CD8-positive, alpha-beta T cell (primary cell): ENCODE measurements at places on chromosomes 6 and 20.

GRCh38 chr6:157442291-157442690 is 61.3 kb downstream of the ZDHHC14 start:
- no peak for DNase-seq

- no peak for DNase-seq
Observed at GRCh38 chr6:15401769-15402250, 155.9 kb downstream of the JARID2 start.

DNA sequence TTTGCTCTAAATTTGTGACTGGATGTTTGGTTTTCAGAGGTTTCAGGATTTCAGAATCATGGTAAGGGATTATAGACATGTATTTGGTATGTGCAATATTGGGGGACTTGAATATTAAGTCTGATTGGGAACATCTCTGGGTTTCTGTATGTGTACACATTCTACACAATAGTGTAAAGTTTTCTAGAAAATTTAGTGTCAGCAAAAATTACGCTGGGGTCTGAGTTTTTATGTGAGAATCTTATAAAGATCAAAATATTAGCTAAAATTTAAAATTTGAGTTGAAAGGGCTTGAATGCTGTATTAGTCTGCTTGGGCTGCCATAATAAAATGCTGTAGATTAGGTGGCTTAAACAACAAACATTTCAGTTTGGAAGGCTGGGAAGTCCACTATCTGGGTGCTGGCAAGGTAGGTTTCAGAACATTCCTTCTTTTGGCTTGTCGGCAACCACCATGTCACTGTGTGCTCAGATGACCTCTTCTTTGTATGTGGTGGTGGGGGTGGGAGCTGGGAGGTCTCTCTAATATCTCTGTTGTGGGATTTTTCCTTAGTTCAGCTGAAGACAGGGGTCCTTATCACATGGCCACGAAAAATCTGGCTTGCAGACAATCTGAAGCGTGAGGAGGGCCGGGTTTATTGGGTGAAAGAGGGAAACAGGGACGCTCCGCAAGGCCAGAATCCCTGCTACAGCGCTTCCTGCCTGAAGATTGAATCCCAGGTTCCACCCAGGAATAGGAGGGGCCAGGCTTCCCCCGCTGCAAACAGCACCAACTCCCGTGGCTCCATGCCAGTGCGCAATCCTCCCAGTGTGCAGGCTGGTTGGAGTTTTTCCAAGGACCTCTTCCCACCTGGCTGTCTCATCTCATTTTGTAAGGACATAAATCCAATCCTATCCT is 299.7 kb downstream of the PLCB1 start:
- DNase-seq, result no peak

- no peak for DNase-seq
Observed at GRCh38 chr6:73644941-73645591, 8.7 kb downstream of the SLC17A5 start.
